ENCODE measurements at places on chromosomes 5 and 9.

GRCh38 chr5:148443998-148444397 lies 60.2 kb downstream of the FBXO38 start:
- peak; percentile 49 for DNase-seq

DNA sequence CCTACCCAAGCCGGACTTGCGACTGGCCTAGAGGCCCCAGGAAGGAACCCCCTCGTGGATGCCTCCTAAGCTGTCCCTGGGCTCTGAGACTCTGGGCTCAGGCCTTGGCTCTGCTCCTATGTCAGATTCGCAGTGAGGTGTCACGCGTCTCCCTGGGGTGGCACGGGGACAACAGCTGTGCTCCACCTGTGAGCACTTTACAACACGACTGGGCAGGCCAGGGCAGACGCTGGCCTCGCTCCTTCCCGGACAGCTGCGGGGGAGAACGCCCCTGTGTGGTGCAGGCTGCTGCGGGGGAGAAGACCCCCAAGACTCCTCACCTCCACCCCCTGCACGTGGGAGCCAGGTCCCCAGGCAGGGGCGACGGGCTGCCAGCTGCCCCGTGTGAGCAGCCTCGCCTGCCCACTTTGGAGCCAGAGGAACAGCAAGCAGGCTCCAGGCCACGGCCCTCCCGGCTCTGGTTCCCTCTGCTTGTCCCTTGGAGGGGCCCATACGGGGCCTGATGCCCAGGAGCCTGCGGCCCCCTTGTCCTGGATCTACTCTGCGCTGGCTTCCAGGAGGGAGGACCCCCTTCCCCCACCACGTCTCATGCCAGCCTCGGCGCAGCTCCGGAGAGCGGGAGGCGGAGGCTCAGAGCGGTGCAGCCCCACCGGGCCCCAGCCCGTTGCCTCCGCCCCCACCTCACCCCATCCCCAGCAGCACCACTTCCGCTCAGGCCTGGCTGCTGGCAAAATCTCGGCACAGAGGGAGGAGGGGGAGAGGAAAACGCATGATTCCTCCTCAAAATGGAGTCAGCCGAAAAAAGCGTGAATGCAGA lies 36.0 kb downstream of the SARDH start:
- DNase-seq, result peak; percentile 85

GRCh38 chr5:168529374-168530234 lies 499 bp downstream of the FBLL1 start:
- peak; percentile 17 for DNase-seq

GRCh38 chr5:67896930-67897313 lies 318.6 kb upstream of the PIK3R1 start:
- no peak for DNase-seq

DNA sequence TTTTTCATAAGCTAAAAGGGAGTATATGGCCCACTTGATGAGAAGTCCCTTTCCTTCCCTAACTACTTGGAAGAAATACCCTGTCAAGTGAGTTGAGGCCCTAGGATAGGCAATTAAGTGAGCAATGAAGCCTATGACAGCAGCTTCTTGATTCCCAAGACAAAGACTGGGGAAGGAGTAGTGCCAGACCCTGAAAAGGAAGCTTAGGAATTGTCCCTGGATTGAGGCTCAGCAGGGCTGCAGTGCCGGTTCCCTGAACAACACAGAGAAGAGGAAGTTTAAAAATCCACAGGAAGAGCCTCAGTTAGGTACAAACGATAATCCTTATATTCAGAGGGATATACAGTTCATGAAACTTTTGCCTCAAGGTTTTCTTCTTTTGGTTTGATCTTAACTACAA lies 61.8 kb upstream of the RAD23B start:
- DNase-seq, result no peak

- DNase-seq, result no peak
These were observed 173.6 kb downstream of the ISL1 start for GRCh38 chr5:51556833-51557232.

- no peak for DNase-seq
These were observed 113.4 kb upstream of the CCNH start for GRCh38 chr5:87526131-87526530.

Data from stimulated activated CD4-positive, alpha-beta T cell treated with anti-CD3 and anti-CD28 coated beads, Interleukin-15, amount 100 ng/mL, for 24 hours (primary cell).